ENCODE measurements at places on chromosomes 7 and 10.

DNA sequence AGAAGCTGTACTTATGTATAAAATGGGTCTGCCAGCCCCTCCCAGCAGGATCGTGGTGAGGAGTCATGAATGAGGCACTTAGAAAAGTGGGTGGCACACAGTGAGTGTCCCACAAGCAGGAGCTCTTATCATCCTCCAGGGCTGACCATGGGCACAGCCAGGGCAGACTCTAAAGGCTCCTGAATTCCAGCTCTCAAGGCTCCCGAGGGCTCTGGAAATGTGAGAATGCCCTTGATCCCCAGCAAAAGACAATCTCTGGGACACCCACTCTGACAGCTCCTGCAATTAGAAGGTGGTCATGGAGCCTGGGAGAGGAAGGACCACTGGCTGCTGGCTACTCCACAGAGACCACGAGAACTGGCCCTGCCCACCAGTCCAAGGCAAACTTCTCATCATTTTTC is 1.6 kb downstream of the VSTM4 start:
- H3K36me3 ChIP-seq = no peaks in the 10 kb centered on the region
- no peak overlapping the region for H3K4me3 ChIP-seq
- no peaks in the 10 kb centered on the region for H3K4me1 ChIP-seq
- DNase-seq = no peak
- H3K27ac ChIP-seq = no peak overlapping the region

GRCh38 chr7:112199035-112199655 is 7.1 kb downstream of the DOCK4 start:
- H3K27me3 ChIP-seq = peaks cover 14% of the 10 kb centered on the region
- H3K4me3 ChIP-seq = no peak overlapping the region
- DNase-seq = no peak
- H3K36me3 ChIP-seq = no peaks in the 10 kb centered on the region
- H3K27ac ChIP-seq = no peak overlapping the region

DNA sequence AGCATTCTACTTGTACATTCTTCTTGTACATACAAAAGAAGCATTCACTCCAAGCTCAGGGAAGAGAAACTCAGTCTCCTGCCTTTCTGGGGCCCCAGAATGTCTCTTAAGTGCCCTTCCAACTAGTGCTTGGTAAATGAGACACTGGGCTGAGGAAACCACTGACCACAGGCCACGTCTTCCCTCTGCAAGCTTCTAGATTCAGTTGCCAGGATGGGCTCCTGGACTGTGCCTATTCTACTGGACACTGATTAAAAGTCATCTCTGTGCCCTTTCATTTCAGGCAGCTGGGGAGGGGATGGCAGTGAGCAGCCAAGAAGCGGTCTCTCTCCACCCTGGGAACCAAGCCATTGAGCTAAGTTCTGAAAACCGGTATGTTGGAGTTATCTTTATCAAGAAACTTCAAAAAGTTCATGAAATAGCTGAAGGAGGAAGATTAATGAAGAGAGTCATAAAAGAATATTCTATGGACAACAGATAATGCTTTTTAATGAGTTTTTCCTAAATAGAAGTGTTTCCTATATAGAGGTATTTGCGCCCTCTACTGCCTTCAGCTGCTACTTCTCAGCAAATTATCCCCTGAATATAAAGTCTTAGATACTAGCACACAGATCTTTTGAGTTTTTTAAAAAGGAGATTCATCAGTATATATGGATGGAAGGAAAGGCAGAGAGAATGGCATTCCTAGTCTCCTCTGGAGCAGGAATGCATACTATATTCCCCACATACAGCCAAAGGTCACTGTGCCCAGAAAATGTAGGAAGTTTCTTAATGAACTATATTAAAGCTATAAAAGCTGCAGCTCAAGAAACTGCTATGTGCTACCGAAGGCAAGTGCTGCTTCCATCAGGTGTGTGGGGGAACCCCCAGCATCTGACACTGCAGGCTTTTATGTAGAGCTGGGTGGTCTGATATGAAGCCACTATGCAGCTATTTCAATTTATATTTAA is 8.4 kb upstream of the IFIT1B start:
- no peak overlapping the region for H3K4me3 ChIP-seq
- no peaks in the 10 kb centered on the region for H3K36me3 ChIP-seq
- H3K27ac ChIP-seq = no peak overlapping the region
- no peaks in the 10 kb centered on the region for H3K27me3 ChIP-seq
- no peak for DNase-seq

- H3K27me3 ChIP-seq = no peaks in the 10 kb centered on the region
- H3K36me3 ChIP-seq = no peaks in the 10 kb centered on the region
- no peak overlapping the region for H3K27ac ChIP-seq
- H3K4me1 ChIP-seq = no peaks in the 10 kb centered on the region
- DNase-seq = no peak
These were observed 221.0 kb downstream of the TWIST1 start for GRCh38 chr7:18896343-18896975.

GRCh38 chr10:122147663-122148062 is 123.4 kb upstream of the BTBD16 start:
- H3K4me1 ChIP-seq = no peaks in the 10 kb centered on the region
- no peak for DNase-seq
- H3K4me3 ChIP-seq = no peak overlapping the region
- H3K27me3 ChIP-seq = no peaks in the 10 kb centered on the region
- no peak overlapping the region for H3K27ac ChIP-seq

DNA sequence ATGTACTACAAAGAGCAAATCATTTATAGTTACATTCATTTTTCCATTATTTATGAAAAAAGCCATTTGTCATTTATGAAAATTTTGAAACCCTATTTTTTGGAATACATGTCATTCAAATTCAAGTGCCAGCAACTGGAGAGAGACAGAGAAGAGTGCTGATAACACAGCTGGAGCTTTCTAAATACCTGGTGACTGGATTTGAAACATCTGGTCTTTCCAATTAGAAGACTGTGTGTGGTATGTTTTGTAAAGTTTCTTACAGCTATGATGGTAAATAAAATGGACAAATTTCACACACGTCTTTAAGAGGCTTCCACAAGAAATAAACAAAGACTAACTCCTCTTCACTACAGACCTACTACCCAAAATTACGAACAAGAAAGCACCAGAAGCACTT is 56.8 kb downstream of the CHCHD3 start:
- H3K27ac ChIP-seq = no peak overlapping the region
- H3K36me3 ChIP-seq = no peaks in the 10 kb centered on the region
- H3K4me1 ChIP-seq = no peaks in the 10 kb centered on the region
- H3K27me3 ChIP-seq = no peaks in the 10 kb centered on the region
- H3K4me3 ChIP-seq = no peak overlapping the region
- DNase-seq = no peak

GRCh38 chr10:24010436-24010970 is 198.4 kb upstream of the KIAA1217 start:
- no peak for DNase-seq
- no peaks in the 10 kb centered on the region for H3K27me3 ChIP-seq
- no peak overlapping the region for H3K4me3 ChIP-seq
- H3K4me1 ChIP-seq = no peaks in the 10 kb centered on the region
- H3K36me3 ChIP-seq = no peaks in the 10 kb centered on the region

- no peaks in the 10 kb centered on the region for H3K4me1 ChIP-seq
- H3K36me3 ChIP-seq = peaks cover 73% of the 10 kb centered on the region
- no peaks in the 10 kb centered on the region for H3K27me3 ChIP-seq
- H3K27ac ChIP-seq = no peak overlapping the region
- no peak overlapping the region for H3K4me3 ChIP-seq
- no peak for DNase-seq
These were observed 7.7 kb downstream of the ABCB8 start for GRCh38 chr7:151035902-151036301.

GRCh38 chr7:96284835-96285234 is 37.1 kb downstream of the SLC25A13 start:
- H3K36me3 ChIP-seq = no peaks in the 10 kb centered on the region
- no peaks in the 10 kb centered on the region for H3K27me3 ChIP-seq
- H3K4me1 ChIP-seq = peaks cover 21% of the 10 kb centered on the region
- DNase-seq = no peak

- H3K4me1 ChIP-seq = no peaks in the 10 kb centered on the region
- no peak overlapping the region for H3K27ac ChIP-seq
- H3K36me3 ChIP-seq = no peaks in the 10 kb centered on the region
These were observed 356.4 kb downstream of the ANKRD7 start for GRCh38 chr7:118580743-118581382.

DNA sequence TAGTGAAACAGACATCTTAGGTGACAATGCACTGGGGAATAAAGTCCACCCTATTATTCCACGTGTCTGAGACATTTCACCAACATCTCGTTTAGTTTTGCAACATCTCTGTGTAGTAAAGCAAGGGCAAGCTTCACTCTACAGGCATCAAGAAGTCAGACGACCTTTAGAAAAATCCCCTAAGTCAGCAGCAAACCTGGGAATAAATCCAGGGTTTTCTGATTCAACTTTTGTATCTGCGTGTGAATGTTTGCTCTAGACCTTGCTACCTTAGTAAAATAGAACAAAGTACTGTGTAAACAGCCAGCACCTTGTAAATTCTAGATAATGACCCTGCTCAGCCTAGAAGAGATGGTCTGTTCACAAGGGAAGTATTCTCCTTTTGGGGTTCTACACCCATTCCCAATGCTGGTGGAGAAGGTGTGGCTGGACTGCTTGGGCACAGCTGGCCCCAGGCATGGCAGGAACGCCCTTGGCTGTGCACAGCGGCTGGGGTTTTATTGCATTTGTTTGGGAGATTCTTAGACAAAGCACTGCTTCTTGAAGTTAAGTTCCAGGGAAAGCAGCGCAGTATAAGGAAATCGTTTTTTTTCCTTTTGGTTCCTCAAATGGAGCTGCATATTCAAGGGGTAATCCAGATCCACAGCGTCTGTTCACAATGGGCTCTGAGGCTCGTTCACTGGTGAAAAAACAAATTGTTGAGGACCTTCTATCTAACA is 38.3 kb upstream of the GALNTL5 start:
- no peaks in the 10 kb centered on the region for H3K27me3 ChIP-seq
- no peak overlapping the region for H3K4me3 ChIP-seq
- H3K27ac ChIP-seq = no peak overlapping the region
- DNase-seq = no peak
- H3K4me1 ChIP-seq = no peaks in the 10 kb centered on the region

DNA sequence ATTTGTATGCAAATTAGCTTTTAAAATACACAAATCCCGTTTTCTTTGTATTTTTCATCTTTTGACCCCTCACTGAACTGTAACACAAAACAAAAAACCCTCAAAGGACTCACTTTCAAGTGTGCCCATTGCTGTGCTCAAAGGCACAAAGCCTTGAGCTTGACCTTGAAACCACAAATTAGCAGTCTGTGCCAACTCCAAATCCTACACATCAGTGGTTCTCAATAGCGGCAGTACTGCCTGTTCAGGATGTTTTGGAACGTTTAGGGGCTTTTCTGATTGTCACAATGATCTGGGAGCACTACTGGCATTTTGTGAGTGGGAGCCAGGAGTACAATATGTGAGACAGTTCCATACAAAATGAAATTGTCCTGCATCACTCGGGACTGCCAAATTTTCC is 55.5 kb downstream of the KDM7A start:
- peaks cover 55% of the 10 kb centered on the region for H3K36me3 ChIP-seq
- no peaks in the 10 kb centered on the region for H3K27me3 ChIP-seq
- no peak overlapping the region for H3K27ac ChIP-seq
- no peak overlapping the region for H3K4me3 ChIP-seq
- DNase-seq = no peak
- no peaks in the 10 kb centered on the region for H3K4me1 ChIP-seq

GRCh38 chr10:130817046-130817624 is 494.4 kb downstream of the TCERG1L start:
- H3K27ac ChIP-seq = no peak overlapping the region
- no peaks in the 10 kb centered on the region for H3K4me1 ChIP-seq
- no peak for DNase-seq
- H3K27me3 ChIP-seq = no peaks in the 10 kb centered on the region

- H3K27ac ChIP-seq = no peak overlapping the region
- no peak overlapping the region for H3K4me3 ChIP-seq
- no peaks in the 10 kb centered on the region for H3K36me3 ChIP-seq
- no peaks in the 10 kb centered on the region for H3K4me1 ChIP-seq
- no peak for DNase-seq
These were observed 13.1 kb downstream of the TAS2R41 start for GRCh38 chr7:143490717-143491306.

DNA sequence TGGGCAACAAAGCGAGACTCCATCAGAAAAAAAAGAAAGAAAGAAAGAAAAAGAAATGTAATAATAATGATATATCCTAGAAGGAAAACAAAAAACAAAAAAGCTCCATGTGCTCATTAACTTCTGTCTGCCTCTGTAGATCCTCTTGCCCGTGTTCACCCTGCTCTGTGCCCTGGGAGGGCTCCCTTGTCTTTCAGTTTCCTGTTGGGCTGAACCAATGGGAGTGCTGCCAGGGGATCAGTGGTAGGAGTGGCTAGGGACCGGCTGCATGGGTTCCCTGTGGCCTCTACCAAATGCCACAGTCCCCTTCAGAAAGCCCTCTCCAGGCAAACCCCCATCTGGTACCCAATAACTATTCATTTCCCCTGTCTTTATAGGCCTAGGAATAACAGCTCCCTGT is 51.8 kb upstream of the PARD3 start:
- no peaks in the 10 kb centered on the region for H3K27me3 ChIP-seq
- H3K4me1 ChIP-seq = no peaks in the 10 kb centered on the region
- DNase-seq = no peak
- H3K27ac ChIP-seq = no peak overlapping the region

DNA sequence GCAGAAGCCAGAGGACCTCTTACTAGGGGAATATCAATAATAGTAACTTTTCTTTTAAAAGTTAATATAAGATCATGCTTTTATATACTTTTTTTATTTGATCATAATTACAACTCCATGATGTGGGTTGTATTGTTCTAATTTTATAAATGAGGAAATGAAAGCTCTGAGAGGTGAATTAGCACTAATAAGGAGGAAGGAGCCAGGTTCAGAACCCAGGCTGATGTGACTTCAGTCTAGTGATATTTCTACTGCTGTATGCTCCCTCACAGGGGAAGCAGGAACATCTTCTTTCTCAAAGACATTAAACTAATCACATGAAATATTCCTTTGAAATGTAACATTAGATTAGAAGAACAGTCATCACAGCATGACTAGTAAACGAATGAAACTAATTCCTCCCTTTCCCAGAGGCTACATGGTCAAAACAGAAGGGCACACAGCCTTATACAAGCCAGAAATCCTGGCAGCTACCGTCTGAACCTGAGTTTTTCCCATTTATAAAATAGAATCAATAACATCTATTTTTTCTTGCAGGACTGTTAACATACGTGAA is 81.4 kb upstream of the GJD4 start:
- H3K27ac ChIP-seq = no peak overlapping the region
- no peak for DNase-seq
- H3K4me3 ChIP-seq = no peak overlapping the region

GRCh38 chr10:70355051-70356021 is 27.1 kb downstream of the LRRC20 start:
- no peaks in the 10 kb centered on the region for H3K36me3 ChIP-seq
- H3K4me3 ChIP-seq = no peak overlapping the region
- no peaks in the 10 kb centered on the region for H3K4me1 ChIP-seq
- DNase-seq = no peak

DNA sequence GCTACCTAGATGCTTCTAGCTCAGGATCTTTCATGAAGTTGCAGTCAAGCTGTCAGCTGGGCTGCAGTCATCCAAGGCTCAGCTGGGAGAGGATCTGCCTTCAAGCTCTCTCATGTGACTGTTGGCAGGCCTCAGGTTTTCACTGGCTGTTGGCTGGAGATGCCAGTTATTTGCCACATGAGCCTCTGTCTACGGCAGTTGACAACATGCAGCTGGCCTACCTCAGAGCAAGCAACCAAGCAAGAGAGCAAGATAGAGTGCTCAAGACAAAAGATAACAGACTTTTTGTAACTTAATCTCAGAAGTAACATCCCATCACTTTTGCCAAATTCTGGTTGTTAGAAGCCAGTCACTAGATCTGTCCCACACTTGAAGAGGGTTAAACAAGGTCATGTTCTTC is 125.8 kb downstream of the TPST1 start:
- no peaks in the 10 kb centered on the region for H3K36me3 ChIP-seq
- no peak for DNase-seq
- no peaks in the 10 kb centered on the region for H3K27me3 ChIP-seq
- no peak overlapping the region for H3K27ac ChIP-seq

GRCh38 chr7:94507462-94507861 is 2.1 kb upstream of the CASD1 start:
- no peaks in the 10 kb centered on the region for H3K27me3 ChIP-seq
- H3K36me3 ChIP-seq = no peaks in the 10 kb centered on the region

Data from naive thymus-derived CD4-positive, alpha-beta T cell (primary cell).